Stimulated activated CD8-positive, alpha-beta memory T cell treated with anti-CD3 and anti-CD28 coated beads, Interleukin-2, amount 100 ng/mL, for 1 hour (primary cell): ENCODE measurements at places on chromosomes 7 and 10.

DNA sequence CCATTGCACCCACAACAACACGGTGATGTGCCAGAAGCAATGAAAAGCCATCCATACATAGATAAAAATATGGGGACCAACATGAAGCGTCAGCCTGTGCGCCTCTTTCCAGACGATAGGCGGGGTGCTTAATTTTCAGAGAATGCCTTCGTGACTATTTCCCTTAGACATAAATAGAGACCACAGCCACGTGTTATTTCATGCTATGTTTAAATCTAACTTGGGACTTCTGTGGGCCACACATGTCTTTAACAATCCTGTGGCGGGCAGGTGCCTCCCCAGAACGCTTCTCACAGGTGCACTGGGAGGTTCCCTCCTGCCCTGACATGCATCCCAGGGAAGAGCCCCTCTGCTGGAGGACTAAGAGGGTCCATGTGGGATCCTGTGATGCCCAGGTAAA lies 259.7 kb downstream of the ADARB2 start:
- no peak for DNase-seq

DNA sequence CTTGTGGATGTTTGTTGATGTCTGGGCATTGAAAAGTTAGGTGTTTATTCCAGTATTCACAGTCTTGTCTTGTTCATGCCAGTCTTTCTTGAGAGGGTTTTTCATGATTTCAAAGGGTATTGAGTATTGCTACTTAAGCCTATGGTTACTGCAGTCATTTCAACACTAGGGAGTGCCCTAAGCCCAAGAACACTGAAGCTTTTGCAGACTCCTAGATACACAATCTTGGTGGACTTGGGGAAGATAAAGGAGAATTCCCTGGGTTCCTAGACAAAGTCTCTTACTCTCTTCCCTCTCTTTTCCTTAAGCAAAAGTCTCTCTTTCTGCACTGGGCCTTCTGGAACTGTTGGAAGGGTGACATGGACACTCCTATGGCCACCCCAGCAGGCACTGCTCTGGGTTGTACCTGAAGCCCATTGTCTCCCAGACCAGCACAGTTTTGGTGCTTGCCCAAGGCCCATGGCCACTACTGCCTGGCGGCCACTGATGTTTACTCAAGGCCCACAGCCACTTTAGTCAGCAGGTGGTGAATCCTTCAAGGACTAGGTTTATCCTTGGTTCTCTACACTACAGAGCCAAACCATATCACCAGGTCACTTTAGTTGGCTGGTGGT lies 24.9 kb downstream of the SAMD9 start:
- DNase-seq, result no peak

- no peak for DNase-seq
Observed at GRCh38 chr7:150862356-150862755, 10.0 kb downstream of the AOC1 start.

- DNase-seq, result no peak
Observed at GRCh38 chr7:101900103-101900502, 82.7 kb downstream of the CUX1 start.

DNA sequence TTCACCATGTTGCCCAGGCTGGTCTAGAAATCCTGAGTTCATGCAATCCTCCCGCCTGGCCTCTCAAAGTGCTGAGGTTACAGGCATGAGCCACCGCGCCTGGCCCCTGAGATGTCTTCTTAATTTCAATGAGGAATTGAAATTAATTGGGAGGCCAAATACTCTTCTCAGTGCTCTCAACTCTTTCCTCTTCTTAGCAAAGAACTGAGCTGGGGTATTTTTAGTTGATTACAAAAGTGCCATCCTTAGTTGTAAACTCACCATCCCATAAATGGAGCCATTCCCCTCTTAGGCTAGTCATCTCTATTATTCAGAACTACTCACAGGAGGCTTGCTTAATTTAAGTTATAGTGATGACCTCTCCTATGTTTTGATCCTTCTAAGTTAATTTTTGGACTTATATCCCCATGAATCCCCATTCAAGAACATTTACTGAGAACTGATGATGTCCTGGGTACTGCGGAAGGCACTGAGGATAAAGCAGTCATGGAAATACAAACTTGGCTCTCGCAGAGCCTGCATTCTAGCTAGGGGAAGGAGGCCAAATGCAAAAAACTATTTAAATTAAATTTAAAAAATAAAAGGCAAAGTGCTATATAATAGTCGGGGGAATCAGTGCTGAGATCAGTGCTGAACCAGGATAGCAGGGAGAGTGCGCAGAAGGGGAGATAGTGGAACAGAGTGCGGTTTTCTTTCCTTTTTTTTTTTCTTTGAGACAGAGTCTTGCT lies 145.3 kb downstream of the SFMBT2 start:
- no peak for DNase-seq

DNA sequence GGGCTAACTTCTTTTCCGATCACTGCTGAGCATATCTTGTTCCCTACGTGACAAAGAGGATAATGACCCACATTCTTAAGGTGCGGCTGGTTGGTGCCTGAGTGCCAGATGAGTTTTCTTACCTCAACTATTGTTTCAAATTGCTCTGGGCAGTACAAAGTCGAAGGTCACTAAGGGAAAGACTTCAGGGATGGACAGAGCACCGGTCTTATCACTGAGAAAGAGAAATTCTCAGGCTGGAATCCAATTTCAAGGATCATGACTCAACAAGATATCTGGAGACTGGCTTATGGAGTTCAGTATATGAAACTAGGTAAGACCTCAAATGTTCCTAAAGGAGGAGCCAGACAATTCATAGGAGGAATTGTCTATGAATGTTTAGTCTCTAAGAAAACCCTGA lies 780.3 kb downstream of the SUGCT start:
- DNase-seq, result no peak

DNA sequence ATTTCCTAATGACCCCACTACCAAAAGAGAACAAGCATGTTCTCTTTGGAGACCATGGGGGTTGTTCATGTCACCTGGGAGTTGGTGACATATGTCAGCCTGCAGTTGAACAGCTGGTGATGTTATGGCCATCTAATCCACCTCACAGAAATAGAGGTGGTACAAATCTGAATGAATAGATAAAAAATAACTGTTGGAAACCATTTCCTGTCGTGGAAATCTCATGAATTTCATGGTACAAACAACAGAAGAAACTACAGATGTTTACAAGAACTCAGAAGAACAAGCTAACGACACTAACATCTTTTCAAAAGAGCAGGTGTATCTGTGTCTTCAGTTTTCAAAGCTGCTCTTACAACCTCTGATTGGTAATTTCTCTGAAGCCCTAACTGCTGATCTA lies 81.3 kb downstream of the RAPGEF5 start:
- no peak for DNase-seq

GRCh38 chr10:43862756-43863155 lies 214.1 kb upstream of the ZNF32 start:
- DNase-seq, result no peak

DNA sequence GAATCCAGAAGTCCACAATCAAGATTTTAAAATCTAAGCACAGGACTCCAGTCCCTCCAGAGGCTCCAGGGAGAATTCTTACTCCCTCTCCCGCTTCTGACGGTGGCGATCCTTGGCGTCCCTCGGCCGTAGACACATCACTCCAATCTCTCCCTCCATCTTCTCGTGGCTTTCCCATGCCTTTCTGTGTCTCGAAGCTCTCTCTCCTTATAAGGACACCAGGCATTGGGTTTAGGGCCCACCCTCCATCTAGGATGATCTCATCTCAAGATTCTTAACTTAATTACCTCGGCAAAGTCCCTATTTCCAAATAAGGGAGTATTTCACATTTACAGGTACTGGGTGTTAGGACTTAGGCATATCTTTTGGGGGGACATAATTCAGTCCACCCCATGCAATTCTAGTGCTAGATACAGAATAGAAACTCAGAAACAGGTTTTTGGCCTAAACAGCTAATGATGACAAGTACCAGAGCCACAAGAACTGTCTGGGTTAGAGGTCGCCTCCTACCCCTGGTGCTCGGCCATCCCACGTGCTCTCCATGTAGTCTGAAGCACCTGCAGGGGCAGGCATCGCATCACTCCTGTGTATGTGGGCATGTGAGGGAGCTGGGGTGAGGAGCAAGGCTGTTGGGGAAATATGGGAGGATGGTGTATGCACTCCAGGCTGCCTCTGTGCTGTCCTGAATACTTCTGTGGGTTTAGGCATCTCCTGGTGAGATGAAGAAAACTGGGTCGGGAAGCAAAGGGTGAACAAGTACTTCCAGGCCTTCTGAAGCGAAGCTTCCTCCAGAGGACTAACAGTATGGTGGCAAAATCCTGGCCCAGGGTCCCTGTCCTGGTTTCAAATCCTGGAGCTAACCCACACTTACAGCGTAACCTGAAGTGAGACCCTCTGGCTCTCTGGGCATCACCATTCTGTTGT lies 298.3 kb upstream of the ZMIZ1 start:
- DNase-seq, result no peak

DNA sequence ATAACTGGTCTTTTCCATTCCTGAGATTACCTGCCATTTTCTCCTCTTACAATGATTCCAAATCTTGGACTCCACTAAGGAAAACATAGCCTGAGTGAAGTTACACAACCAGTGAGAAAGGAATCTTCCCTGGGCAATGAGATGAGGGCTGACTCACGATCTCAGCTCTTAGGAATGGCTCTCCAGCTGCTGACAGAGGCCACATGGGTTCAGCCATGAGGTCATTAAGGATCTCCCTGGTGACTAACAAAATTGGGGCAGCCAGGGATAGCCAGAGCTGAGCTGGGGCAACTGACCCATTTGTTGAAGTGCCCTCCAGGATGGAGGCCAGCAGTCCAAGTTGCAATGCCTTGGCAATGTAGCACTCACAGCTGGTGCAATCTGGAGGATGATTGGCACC lies 78.7 kb upstream of the MKLN1 start:
- no peak for DNase-seq

DNA sequence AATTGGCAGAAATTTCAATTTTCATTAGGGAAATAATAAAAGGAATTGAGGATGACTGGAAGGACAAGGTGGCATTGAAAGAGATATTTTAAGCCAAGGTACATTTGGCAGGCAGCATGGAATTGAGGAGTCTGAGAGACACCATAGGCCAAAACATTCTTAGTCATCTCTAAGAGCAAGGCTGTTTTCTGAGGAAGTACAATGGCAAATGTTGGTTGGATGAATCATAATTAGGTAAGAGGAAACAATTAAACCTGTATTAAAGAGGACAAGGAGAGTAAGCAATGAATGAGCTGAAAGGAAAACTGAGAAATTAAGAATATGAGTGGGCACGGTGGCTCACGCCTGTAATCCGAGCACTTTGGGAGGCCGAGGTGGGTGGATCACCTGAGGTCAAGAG lies 86.3 kb downstream of the MRPL32 start:
- no peak for DNase-seq

GRCh38 chr7:146772601-146773000 lies 656.0 kb downstream of the CNTNAP2 start:
- DNase-seq, result no peak

GRCh38 chr10:22550732-22551131 lies 163.6 kb downstream of the PIP4K2A start:
- DNase-seq, result peak; percentile 58

DNA sequence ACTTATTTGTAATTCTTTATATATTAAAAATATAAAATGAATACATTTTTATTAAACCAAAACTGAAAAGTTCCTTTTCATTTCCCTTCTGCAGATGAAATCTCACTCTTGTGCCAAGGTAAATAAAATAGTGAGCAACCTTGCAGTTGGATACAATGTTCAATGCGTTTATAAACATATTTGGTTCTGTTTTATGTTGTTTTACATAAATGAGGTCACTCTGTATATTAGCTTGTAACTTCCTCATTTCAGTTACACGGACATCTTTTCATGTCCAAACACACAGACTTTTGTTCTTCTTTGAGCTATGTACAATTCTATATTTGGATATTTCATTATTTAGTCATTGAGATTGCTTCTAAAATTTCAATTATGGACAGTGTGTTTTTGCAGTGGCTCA lies 107.7 kb downstream of the BBS9 start:
- no peak for DNase-seq

DNA sequence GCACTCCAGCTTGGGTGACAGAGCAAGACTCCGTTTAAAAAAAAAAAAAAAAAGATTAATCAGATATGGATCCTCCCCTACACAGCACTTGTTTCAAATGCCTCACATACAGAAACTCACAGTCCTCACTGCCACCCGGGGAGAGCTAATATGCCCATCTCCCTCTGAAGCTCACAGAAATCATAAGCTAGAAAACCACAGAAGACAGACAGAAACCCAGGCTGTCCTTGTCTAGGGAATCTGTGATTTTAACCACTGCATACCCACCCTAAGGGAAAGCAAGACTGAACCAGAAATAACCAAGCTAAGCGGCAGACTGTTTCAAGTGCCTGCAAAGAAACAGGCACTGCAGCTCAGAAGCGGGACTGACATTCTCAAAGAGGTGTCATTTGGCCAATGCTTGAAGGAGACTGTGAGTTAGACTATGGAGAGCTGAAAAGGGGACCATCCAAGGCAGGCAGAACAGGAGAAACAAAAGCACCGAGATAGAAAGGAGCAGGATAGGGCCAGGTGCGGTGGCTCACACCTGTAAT lies 37.6 kb downstream of the SLC37A3 start:
- no peak for DNase-seq

GRCh38 chr7:41063116-41063515 lies 639.8 kb downstream of the INHBA start:
- DNase-seq, result no peak

DNA sequence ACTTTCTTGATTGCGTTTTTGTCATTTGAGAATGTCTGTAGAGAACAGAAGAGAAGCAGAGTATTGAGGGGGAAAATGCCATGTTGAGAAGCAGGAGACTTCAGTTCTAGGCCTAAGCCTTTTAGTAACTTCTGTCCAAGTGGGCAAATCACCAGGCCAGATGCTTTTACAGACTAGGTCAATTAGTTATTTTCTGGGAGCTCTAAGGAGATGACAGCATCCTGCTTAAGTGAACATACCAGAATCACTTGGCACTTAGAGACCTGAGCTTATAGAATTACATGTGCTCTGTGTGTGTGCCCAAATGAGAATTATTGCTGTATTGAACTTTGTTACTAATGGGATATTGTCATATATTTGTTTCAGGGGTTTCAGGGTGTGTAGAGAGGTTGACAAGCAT lies 24.0 kb downstream of the AGK start:
- no peak for DNase-seq

GRCh38 chr10:17256051-17256450 lies 28.0 kb downstream of the VIM start:
- DNase-seq, result no peak

DNA sequence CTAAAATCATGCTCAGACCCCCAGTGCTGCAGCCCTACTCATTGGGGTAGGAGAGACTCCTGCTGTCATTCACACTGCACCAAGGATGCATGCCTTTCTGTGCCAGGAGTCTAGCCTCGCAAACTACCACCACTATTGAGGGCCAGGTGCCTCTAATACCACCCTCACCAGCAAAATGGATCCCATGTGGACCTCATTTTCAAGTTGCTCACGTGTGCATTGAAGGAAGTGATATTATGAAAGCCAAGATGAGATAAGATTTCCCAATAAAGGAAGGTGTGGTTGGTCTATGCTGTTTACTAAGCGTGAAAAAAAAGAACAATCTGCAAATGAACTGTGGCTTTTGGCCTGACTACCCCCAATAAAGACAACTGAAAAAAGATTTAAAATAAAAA lies 7.2 kb upstream of the LAMTOR4 start:
- no peak for DNase-seq

- DNase-seq, result no peak
Observed at GRCh38 chr7:91776171-91776570, 104.3 kb downstream of the MTERF1 start.

- DNase-seq, result no peak
Observed at GRCh38 chr10:89309156-89310055, 7.6 kb downstream of the IFIT2 start.
